Stimulated activated CD4-positive, alpha-beta T cell treated with anti-CD3 and anti-CD28 coated beads, Interleukin-4, amount 100 ng/mL, for 48 hours (primary cell): ENCODE measurements at places on chromosomes 2 and 18.

DNA sequence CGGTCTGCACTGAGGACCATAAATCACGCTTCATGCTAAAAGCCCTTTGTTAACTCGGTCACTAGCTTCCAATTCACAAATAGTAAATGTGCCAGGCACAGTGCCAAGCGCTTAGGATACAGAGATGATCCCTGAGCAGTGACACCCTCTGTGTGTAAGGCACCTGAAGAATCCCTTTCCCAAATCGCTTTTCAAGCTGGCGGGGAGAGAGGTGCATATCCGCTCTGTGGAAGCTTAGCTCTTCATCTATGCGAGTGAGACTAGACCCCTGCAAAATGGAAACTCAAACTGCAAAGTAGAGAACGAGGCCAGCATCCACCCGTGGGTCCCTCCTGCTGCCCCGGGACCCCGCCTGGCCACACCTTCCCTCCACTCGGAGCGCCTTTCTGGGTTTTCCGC lies 2.4 kb downstream of the PIEZO2 start:
- DNase-seq: no peak

DNA sequence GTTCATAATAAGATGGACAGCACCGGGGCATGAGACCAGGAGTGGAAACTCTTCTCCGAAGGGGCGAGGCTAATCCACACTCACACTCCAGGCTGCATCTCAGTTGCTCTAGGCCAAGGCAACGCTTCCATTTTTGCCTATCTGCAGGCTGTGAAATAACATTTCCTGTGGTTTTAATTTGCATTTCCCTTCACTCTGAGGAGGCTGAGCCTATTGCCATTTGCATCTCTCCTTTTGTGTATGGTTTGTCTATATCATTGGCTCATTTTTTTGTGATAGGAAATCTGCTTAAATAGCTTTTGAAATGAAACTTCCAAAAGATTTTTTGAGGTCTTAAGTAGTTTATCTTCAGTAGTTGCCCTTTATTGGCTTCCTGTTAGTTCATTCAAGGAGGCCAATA lies 57.6 kb downstream of the TPGS2 start:
- no peak for DNase-seq

GRCh38 chr2:54287532-54287931 lies 31.5 kb upstream of the TSPYL6 start:
- DNase-seq: no peak

- no peak for DNase-seq
Measured at GRCh38 chr2:143730953-143731260, 601.7 kb downstream of the ARHGAP15 start.

DNA sequence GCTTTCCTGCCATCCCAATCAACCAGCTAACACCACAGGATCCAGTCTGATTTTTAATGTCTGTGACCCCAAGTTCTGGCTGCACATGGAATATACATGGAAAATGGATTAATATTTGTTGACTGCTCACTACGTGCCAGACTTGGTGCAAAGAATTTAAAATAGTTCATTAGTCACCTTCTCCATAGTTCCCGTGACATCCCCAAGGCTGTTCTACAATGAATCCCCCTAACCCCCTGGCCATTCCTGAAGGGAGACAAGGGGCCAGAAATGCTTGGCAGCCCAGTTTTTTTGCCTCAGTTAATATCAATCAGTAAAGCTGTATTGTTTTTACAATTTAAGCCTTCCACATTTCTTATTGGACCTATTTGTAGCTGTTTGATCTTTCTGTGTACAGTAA lies 71.0 kb upstream of the ST3GAL5 start:
- no peak for DNase-seq

DNA sequence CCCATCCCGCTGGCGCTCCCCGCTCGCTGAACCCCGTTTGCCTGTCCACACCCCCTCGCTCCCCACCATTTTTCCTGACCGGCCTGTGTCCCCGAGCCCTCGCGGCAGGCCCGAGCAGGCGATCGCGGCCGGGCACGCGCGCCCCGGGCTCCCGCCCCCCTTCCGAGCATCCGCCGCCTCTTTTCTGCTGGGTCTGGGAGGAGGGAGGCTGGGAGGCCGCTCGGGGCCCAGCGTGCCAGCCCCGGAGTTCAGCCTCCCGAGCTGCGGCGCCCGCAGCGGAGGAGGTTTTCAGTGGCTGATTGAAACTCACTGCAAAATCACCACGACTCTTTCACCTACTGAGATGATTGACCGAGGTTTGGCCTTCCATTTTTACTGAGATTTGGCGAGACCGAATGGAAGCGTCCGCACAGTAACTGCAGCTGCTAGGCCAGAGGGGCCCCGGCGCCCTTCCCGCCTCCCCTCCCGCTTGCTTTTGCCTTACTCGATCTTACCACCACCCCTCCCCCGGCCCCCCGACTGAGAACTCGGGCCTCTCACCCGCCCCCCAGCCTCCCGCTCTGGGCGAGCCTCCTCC lies 4.8 kb downstream of the SOX11 start:
- DNase-seq: no peak

DNA sequence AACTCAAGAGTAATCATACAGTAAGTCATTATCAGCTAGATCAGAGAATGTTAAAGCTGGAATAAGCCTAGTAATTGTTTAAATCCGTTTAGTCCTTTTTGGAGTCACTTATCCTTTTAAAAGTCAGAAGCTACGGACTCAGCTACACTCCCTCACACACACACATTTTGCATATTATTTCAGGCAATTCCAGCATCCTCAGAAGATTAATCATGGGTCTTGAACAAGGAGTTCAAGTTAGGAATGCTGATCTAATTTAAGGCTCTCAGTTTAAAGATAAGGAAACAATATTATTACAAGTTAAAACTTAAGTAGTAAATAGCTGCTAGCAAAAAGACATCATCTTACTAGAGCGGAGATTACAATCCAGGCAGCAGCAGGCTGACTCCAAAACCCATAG lies 74.3 kb downstream of the GTF3C3 start:
- DNase-seq: no peak

DNA sequence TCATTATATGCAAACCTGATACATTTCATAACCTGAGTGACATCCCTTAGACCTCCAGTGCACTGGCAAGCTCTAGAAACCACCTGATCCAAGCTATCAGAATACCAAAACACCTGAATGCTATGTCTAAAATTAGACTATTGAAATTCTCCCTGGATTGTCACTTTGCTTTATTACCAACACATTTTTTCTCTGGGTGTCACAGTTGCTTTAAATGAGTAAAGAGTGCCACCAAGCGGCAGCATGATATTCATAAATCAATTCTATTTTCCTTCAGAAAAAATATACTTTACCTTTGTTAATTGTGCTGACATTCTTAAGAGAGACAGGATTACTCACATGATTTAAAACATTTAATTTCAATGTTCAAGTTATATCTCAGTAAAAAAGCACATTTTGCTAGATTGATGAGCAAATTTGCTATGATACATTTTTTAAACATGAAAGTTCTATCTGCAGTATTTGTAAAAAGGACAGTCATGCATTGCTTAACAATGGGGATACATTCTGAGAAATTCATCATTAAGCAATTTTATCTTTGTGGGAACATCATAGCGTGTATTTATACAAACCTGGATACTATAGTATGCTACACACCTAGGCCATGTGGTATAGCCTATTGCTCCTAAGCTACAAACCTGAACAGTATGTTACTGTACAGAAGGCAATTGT lies 338.4 kb upstream of the SLC39A10 start:
- DNase-seq: peak; percentile 22

DNA sequence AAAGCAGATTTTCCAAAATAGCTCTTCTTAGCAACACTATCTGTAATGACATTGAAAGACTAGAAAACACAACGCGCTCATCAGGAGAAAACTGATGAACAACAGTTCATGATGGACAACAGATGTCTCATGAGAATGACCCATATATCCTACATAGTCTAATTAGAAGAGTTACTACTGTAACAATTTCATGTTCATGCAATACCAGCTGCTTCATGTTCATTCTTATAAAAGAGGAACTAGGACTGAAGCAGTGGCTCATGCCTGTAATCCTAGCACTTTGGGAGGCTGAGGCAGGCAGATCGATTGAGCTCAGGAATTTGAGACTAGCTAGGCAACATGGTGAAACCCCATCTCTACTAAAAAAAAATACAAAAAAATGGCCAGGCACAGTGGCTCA lies 22.7 kb downstream of the TRAPPC8 start:
- no peak for DNase-seq

DNA sequence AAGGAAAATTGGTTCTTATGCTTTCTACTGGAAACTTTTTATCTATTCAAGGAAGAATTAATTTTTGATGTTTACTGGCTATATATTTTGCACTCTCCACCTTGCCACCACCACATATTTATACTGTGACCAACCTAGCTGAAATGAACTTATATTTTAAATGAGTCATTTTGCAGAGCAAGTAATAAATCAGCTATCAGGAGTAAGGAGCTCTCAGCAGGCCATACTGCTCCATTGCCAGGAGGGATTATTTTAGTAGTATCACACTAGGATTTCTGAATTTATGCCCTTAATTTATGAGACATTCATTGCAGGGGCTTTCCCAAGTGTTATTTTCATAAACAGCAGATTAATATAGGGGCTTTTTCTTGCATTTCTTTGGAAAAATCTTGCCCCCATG lies 125.8 kb upstream of the CYP1B1 start:
- DNase-seq: no peak

- DNase-seq: no peak
Measured at GRCh38 chr2:60557486-60557864, 4.0 kb upstream of the BCL11A start.

DNA sequence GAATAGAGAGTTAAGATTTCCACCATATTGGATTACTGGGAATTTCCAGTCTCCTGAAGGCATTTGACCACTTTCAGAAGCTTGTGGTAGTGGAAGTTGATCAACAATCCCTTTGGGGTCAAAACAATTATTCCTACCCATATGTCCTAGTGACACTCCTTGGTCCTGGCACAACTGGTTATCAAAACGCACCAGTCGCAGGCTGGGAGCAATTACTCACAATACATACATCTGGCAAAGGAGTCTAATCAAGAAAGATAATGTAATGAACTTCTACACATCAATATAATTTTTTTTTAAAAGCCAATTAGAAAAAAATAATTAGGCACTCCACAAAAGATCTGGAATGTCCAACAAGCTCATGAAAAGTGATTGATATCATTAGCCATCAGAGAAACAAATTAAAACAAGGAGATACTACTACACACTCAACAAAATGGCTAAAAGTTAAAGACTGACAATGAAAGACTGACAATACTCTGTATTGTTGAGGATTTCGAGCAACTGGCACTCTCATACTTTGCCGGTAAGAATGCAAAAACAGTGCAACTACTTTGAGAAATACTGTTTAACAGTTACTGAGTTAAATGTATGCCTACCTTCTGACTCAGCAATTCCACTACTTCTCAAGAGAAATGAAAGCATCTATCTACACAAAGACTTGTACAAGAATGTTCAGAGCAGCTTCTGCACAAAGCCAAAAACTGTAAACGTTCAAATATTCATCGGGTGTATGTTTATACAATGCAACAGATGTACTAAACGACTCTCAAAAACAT lies 2.0 kb downstream of the INO80C start:
- DNase-seq: no peak

GRCh38 chr2:29525921-29526320 lies 395.5 kb downstream of the ALK start:
- DNase-seq: no peak

DNA sequence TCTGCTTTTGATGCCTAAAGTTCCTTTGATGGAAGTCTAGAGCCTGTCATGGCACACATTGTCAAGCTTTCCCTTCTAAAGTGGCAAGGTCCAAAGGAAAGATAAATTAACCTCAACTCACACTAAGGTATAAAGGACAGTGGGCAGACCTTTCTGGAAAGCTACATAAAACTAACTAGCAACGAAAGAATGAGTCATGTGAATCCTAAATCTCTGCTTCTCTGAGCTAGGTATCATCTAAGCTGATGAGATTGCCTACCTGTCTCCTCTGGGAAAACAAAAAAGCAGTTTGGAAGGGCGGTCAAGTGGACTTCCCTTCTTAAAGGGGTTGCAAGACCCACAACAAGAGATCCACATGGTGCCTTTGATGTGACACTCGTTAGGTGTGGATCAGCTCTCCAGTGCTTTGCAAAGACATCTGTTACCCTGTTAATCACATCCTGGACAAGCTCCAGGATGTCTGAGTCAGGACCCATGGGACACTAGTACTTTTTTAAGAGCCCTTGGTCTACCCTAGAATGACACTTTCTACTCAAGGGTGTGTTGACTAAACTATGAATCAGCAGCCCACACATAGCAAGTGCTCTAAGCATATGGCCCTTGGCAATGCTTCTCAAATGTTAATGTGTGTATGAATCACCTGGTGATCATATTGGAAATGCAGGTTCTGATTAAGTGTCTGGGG lies 173.5 kb downstream of the ALK start:
- no peak for DNase-seq

DNA sequence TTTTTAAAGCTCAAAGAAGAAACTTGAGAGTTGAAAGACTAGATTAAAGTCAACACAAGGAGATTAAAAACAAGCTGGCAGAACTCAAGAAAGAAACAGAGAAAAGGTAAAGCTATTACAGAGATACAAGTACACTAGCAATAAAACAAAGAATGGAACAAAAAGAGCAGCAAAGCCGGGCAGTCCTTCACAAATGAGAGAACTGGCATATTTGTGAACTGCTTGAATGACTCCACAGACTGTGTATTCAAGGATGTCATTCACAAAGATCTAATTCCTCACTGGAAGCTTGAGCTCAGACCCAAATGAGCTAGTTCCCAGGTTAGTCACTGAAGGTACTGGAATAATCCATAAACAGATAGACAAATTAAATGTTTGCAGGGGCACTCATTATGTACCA lies 318.0 kb downstream of the MYCN start:
- DNase-seq: no peak

DNA sequence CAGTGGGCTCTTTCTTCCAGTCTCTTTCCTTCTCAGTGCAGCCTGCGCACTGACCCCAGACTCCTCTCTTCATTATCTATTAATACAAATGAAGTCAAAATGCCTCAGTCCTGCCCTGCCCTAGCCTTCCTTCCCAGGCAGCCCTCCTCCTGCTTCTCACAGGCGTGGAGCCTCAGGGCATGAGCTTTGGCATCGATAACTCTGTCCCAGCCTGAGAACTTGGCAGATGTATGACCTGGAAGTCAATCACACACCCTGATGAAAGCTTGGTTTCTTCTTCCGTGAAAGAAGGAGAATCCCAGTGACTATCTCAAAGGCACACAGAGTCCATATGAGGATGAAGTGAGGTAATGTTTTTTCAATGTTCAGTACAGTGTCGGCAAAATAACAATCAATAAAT lies 600.7 kb upstream of the ID2 start:
- DNase-seq: no peak

DNA sequence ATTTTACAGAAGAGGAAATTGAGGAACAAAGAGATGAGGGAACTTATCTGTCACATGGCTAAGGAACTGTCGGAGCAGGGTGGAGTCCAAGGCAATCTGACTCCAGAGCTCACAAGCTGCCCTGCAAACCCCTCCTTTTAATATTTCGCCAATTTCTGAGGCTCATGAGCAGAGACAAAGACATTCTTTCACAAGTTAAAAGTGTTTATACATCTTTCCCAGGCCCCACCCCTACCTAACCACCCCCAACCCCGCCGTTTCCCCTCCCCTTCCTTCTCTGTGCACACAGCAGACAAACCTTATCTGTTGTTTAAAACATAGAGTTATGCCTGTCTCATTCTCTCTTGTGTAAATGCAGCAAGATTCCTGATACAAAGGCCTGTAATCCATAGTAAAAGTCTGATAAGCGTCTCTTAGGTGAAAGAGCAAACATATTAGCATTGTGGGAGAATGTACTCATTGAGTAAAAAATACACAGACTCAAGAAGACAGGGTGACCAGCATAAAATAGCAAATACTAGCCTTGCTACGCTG lies 44.3 kb downstream of the EPHA4 start:
- no peak for DNase-seq

GRCh38 chr2:156787517-156787916 lies 351.3 kb downstream of the GPD2 start:
- no peak for DNase-seq
